ENCODE measurements at places on chromosomes 1 and 21.

DNA sequence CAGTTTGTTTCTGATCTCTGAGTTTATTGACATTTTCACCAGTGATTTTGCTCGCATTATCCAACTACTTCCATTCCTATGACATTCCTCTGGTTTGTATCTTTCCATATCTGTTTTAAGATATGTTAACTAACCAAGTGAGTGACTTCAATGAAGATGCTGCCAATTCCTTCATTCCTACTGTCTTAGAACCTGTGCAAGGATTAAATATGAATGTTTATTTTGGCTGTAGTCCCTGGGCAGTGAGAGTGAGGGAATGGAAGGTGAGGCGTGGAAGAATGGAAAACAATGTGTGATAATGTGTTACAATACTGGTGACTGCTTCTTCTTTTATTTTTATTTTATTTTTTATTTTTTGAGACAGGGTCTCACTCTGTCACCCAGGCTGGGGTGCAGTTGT lies 183.0 kb downstream of the SDCCAG8 start:
- DNase-seq: no peak
- no peaks in the 10 kb centered on the region for H3K27me3 ChIP-seq
- no peak overlapping the region for H3K27ac ChIP-seq
- no peaks in the 10 kb centered on the region for H3K4me1 ChIP-seq

GRCh38 chr1:119336848-119337247 lies 31.7 kb upstream of the HAO2 start:
- DNase-seq: no peak
- H3K4me1 ChIP-seq: no peaks in the 10 kb centered on the region
- H3K27me3 ChIP-seq: no peaks in the 10 kb centered on the region
- H3K27ac ChIP-seq: no peak overlapping the region

DNA sequence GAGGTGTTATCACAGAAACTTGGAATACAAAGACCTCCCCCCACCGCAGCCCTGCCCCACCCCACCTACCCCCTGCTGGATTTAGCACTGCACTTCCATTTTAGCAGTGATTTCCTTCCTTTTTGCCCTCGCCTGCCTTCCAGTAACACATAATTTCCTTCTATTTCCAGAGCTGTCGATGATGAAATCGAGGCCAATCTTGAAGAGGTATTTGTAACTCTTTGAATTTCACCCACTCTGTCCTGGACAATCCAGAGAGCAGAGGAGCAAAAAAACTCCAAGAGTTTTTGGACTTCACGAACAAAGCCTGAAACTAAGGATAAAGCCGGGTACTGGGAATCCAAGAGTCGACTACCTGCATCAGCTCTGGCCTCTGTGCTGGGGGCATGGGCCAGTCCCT lies 49.1 kb downstream of the CAPN2 start:
- no peak for DNase-seq
- H3K27ac ChIP-seq: no peak overlapping the region
- H3K4me3 ChIP-seq: no peak overlapping the region
- H3K27me3 ChIP-seq: no peaks in the 10 kb centered on the region

DNA sequence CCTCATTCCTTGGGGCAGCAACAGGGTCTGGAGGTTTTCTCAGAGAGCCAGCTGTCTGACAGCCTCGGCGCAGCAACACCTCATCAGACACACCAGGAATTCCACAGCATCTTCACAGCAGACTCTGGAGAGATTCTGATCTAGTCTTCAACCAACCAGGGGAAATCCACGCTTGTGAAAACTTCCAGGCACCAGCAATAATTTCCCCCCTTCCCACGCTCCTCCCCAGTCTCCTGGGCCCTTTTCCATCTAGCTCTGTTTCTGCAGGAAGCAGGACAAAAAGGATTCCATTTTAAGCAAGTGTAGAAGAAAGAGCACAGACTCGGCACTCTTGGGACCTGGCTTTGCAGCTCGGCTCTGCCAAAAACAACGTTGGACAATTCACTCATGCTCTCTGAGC lies 44.3 kb upstream of the CAPZB start:
- H3K4me3 ChIP-seq: no peak overlapping the region
- no peak for DNase-seq
- no peak overlapping the region for H3K27ac ChIP-seq

DNA sequence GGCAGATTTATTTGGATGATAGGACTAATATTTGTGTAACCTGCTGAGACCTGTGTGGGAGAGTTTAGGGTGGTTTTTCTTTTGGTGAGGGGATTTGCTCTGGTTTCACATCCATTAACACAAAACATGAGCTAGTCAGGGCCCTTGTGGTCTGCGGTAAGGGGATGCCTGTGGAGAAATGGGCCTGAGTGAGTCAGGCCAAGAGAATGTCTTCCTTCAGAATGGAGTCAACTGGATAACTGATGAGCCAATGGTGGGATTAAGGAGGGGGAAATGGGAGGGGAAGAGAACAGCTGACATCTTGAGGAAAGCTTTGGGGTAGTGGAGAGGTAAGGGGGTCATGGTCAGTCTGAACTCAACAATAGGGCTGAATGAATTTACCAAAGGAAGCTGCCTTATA lies 13.9 kb downstream of the WNT2B start:
- DNase-seq: no peak
- H3K27me3 ChIP-seq: no peaks in the 10 kb centered on the region
- no peak overlapping the region for H3K27ac ChIP-seq
- H3K4me3 ChIP-seq: no peak overlapping the region
- H3K36me3 ChIP-seq: no peaks in the 10 kb centered on the region

DNA sequence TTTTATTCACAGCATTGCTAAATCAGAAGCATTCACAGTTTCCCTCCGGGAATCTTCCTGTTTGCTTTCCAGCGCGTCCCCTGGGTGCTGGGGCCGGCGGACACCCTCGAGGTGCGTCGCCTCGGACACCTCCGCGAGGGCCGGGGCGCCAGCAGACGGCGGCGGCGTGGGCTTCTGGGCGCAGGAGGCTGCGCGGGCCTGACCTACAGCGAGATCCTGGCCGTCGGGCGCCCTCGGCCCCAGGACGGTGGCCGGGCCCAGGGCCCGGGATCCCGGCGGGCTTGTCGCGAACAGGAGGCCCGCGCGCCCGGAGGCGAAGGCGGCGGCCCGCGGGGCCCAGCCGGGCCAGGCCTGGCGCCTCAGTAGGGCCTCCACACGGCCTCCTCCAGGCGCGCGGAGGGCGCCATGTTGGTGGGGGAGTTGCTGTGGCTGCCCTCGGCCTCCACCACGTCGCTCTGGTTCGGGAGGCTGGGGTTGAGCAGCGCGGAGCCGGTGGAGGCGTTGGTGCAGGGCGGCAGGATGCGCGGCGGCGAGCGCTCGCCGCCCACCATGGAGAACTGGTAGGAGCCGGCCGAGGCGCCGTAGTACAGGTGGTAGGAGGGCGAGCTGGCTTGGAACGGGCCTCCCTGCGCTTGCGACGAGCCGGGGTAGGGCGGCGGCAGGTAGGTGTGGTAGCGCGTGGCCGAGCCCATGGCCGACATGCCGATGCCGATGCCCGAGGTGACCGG lies 123.1 kb downstream of the CLIC6 start:
- no peaks in the 10 kb centered on the region for H3K27me3 ChIP-seq
- H3K4me3 ChIP-seq: no peak overlapping the region
- DNase-seq: no peak
- peaks cover 2% of the 10 kb centered on the region for H3K36me3 ChIP-seq
- H3K4me1 ChIP-seq: peaks cover 25% of the 10 kb centered on the region
- no peak overlapping the region for H3K27ac ChIP-seq

DNA sequence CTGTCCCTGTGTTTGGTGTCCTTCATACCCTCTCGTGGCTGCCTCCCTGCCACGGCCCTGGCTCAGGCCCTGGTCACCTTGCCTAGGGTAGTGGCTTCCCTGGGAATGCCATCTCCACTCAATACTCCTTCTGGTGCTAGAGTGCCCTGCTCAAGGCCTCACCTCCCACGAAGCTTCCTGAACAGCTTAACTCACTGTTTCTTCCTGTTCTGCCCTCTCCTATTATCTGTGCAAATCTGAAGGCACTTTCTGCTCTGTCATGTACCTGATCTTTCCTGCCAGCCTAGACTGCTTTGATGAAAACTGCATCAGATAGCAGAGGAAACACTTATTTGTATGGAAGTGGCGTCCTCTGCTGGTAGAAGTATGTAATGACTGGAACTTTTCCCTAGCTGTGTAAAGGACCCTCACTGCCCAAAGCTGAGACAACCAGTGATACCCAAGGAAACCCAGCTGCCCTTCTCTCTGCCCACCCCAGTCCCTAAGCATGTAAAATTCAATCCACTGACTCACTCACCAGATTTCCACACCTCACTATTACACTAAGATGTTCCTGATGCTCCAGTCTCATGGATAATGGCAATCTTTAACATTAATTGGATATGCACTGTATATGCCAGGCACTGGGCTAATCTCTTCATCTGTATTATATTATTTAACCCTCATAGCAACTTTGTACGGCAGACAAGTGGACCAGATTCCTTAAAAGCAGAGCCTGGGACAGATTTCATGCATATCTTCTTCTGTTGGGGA lies 36.2 kb upstream of the BTG2 start:
- peak; percentile 73 for DNase-seq
- no peaks in the 10 kb centered on the region for H3K36me3 ChIP-seq
- peaks cover 2% of the 10 kb centered on the region for H3K27me3 ChIP-seq
- H3K4me3 ChIP-seq: no peak overlapping the region
- no peaks in the 10 kb centered on the region for H3K4me1 ChIP-seq

GRCh38 chr1:186994897-186995296 lies 166.1 kb downstream of the PLA2G4A start:
- no peak overlapping the region for H3K27ac ChIP-seq
- DNase-seq: no peak
- no peak overlapping the region for H3K4me3 ChIP-seq
- no peaks in the 10 kb centered on the region for H3K4me1 ChIP-seq
- no peaks in the 10 kb centered on the region for H3K27me3 ChIP-seq

DNA sequence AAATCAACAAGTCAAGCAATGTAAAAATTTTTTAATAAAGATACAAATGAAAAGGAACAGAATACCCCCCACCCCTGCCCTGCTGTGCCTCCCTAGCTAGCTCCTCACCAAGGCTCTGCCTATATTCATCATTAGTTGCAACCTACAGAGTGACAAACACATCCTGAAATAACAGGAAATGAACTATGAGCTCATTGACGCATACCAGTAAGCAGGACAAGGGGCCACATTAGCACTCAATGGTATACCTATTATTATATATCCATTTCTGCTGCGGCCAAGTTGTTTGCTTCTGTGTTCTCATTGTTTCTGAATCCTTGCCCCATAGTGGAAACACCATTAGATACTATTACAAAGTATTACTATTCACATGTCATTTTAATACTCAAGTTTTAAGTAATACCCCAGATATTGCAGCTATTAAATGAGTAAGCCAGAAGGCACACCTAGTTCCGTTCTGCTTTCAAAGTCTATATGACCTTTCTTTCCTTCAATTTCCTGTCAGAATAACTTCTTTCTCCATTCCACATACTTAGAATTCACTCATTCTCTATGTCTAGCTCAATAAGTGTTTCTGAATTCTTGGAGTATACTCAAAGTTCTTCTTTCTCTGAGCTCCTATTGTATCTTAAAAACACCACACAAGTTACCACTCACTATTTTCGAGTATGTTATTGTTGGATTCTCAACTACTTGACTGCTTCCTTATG lies 1214.9 kb downstream of the PLA2G4A start:
- no peaks in the 10 kb centered on the region for H3K27me3 ChIP-seq
- no peaks in the 10 kb centered on the region for H3K4me1 ChIP-seq
- no peaks in the 10 kb centered on the region for H3K36me3 ChIP-seq
- no peak for DNase-seq
- no peak overlapping the region for H3K27ac ChIP-seq

DNA sequence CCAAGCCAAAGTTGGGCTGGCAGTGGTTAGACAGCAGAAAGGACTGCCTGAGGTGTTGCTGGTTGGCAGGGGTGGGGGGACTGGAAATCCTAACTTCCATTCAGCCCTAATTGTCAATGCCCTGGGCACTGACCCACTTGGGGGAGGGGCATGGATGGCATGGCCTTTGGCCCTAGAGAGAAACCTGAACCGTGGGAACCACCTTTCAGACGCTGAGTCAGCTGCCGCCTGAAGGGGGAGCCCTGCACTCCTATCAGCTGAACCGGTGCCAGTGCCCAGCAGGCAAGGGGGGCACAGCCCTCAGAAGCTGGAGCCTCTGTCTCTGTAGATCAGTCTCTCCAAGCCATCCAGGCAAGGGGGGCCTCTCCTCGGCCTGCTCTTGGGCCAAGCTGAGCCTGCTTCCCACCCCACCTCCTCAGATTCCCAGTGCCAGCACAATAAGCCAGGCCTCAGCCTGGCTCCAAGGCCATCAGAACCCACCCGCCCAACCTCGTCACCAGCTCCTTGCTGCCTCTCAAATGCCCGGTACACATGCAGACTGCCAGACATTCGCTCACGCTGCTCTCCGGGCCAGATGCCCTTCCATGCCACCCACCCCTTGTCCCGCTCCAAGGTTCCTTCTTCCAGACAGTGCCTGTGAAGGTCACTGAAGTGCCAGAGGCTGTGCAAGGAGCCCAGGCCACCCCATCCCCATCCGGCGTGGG lies 11.6 kb downstream of the TINAGL1 start:
- peak; percentile 83 for DNase-seq
- peak overlapping the region; percentile 81 for H3K27ac ChIP-seq
- no peak overlapping the region for H3K4me3 ChIP-seq
- H3K27me3 ChIP-seq: no peaks in the 10 kb centered on the region

DNA sequence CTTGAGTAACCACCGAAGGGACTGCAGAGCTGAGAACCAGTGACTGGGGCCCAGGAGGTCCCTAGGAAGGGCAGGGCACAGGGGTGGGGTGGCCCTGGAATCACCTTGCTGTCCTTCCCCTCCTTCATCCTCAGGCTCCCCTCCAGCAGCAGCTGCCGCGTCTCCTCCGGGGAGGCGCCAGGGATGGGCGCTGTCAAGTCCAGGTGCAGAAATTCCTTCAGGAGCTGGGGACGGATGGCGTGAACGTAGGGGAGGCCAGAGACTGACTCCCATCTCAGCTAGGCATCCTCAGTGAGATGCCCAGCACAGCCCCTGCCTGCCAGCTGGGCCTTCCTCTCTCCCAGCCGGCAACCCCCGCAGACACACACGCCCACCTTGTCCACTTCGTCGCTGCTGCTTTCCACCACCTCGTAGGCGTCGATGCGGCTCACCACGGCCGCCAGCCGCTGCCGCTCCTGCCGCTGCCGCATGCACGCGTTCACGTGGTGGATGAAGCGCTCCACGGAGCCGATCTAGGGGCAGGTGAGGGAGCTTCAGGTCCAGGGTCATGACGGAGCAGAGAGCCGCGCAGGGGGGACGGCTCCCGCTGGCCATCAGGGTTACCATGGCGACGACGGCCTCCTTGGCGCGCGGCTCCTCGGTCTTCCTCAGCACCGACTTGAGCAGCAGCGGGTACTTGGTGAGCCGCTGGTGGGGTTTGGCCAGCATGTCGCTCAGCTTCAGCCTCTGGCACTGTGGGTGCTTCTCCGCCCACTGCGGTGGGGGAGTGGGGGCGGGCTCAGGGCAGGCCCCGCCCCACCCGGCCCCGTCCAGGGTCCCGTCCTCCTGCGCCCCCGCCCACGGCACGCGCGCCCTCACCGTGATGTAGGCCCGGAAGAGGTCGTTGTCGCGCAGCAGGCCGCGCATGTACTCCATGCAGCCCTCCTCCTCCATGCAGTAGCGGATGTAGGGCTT lies 4.4 kb upstream of the TNFRSF25 start:
- no peak overlapping the region for H3K4me3 ChIP-seq
- peak overlapping the region; percentile 99 for H3K27ac ChIP-seq
- peaks cover 1% of the 10 kb centered on the region for H3K27me3 ChIP-seq
- H3K36me3 ChIP-seq: no peaks in the 10 kb centered on the region

Data from small intestine (tissue), 16 donors.